ENCODE measurements at places on chromosomes 7 and 10.
A peak's percentile ranks its signal among the peaks of the same experiment; 100 is the strongest.

GRCh38 chr7:47361746-47362215 lies 220.1 kb downstream of the TNS3 start:
- no peaks in the 10 kb centered on the region for H3K27me3 ChIP-seq
- no peak for DNase-seq
- no peak overlapping the region for H3K4me3 ChIP-seq
- H3K4me1 ChIP-seq = peaks cover 2% of the 10 kb centered on the region
- H3K36me3 ChIP-seq = no peaks in the 10 kb centered on the region

GRCh38 chr10:67173787-67174186 lies 248.0 kb downstream of the LRRTM3 start:
- no peak for DNase-seq
- H3K27ac ChIP-seq = no peak overlapping the region
- H3K4me3 ChIP-seq = no peak overlapping the region
- no peaks in the 10 kb centered on the region for H3K4me1 ChIP-seq
- no peaks in the 10 kb centered on the region for H3K27me3 ChIP-seq

GRCh38 chr7:157683747-157684156 lies 346.9 kb downstream of the DNAJB6 start:
- no peak overlapping the region for H3K4me3 ChIP-seq
- peaks cover 4% of the 10 kb centered on the region for H3K4me1 ChIP-seq
- H3K36me3 ChIP-seq = no peaks in the 10 kb centered on the region
- no peak for DNase-seq
- H3K27ac ChIP-seq = peak overlapping the region; percentile 51

- no peaks in the 10 kb centered on the region for H3K27me3 ChIP-seq
- H3K36me3 ChIP-seq = no peaks in the 10 kb centered on the region
- no peaks in the 10 kb centered on the region for H3K4me1 ChIP-seq
These were observed 26.3 kb upstream of the CACNB2 start for GRCh38 chr10:18113881-18114280.
